ENCODE measurements at places on chromosomes 5 and 9.

DNA sequence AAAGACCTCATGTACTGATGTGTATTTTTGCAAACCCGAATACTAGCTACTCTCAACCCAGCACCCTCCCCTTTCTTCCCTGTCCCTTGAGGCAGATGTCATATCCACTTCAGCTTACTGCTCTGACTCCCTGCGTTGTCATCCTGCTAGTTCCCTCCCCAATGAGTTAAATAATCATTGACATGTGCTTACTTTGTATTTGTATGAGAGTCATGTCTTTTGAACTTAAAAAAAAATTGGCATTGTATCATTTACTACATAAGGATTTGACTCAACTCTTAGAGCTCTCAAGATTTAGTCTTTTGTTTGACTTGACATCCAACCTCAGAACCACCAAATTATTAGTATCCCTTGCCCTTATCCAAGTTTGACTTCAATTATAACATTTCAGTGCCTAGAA lies 219.7 kb upstream of the TUT7 start:
- peak; percentile 14 for DNase-seq

GRCh38 chr9:131722255-131722654 lies 17.6 kb downstream of the RAPGEF1 start:
- no peak for DNase-seq

- no peak for DNase-seq
Observed at GRCh38 chr5:1908931-1909330, 26.2 kb upstream of the IRX4 start.

- peak; percentile 81 for DNase-seq
Observed at GRCh38 chr5:139752506-139753473, 42.8 kb upstream of the PSD2 start.

- DNase-seq: no peak
Observed at GRCh38 chr5:147752033-147752432, 30.5 kb downstream of the JAKMIP2 start.

DNA sequence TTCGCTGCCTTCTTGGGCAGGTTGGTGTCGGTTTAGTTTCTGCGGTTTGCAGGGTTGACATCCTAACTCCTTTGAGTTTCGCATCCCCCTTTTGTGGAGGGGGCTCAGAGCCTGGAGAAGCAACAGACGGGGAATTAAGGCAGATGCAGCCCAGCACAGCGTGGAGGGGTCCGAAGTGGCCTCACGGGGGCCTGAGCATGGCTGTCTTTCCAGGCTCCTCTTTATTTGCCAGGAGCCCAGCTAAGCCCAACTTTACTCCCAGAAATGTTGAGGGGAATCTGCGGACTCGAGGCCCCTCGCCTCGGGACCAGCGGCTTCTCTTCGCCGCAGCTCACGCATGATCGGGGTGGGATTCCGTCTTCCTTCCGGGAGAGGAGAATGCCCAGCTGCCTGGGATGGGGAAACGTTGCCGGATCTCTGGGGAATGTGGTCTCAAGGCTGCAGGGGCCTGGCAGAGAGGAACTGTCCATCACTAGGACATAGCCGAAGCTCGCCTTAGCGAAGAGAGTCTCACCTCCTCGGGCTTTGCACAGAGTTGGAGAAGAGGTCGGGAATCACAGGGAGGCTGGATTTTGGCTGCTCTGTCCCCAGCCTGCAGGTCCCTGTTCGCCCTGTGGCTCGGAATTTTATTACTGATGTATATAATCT lies 1.3 kb downstream of the RAI14 start:
- peak; percentile 26 for DNase-seq

DNA sequence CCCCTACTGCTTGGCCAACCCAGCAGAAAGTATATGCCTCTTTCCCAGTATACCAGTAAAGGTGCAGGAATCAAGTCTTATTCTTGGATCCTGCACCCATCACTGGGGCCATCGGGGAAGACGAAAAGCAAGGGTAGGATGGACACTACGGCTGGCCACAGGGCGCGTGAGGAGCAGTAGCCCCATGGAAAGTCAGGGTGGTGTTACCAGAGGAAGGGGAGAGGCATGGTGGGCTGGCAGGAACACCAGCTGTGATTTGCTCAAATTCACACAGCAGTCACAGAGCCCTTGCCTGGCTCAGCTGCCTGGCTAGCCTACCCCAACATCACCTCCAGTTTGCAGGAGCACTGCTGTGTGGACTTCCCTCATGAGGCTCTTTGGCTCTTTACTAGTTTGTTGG lies 34.5 kb upstream of the SAP30L start:
- DNase-seq: no peak

- peak; percentile 5 for DNase-seq
Observed at GRCh38 chr9:77575785-77576184, 72.3 kb downstream of the GNA14 start.

GRCh38 chr9:129881547-129882324 lies 46.5 kb downstream of the USP20 start:
- DNase-seq: no peak

GRCh38 chr9:134319306-134320125 lies 6.7 kb upstream of the RXRA start:
- no peak for DNase-seq

GRCh38 chr9:113584428-113585084 lies 121.0 kb downstream of the RGS3 start:
- DNase-seq: no peak

GRCh38 chr5:145925803-145926202 lies 10.6 kb upstream of the SH3RF2 start:
- peak; percentile 98 for DNase-seq

DNA sequence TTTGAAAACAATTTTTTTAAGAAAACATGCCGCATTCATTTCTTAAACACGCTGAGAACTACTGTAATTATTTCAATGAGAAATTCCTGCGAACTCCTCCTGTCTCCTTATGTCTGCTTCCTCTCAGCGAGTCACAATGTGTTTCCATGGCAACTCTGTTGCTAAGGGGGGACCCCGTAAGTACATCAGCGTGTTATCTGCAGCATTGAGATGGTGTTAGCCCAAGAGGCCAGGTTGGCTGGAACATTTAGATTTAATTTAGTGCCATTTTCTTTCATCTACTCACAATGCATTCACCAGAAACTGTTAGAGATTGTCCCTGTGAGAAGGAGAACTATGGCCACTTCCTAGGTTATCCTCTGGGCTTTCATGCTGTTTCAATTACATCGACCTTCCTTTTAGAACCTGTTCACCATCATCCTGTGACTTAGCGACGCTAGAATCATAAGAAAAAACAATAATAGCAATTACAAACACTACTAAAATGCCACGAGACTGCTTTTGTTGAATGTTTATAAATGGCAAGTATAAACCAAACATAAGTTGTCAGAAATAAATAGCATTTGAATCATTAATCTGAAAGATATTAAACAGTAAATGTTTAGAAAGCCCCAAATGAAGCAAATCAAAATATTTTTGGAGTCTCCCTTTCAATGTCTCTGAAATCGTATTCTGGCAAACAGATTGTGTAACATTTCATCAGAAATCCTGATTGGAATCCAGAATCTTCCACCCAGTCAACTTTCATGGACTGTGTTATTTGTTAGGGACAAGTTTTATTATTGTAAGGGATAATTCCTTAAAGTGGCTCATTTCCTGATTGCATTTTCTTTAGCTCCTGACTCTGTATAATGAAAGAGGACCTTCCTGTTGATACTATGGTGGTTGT lies 39.7 kb upstream of the SHC3 start:
- DNase-seq: no peak

DNA sequence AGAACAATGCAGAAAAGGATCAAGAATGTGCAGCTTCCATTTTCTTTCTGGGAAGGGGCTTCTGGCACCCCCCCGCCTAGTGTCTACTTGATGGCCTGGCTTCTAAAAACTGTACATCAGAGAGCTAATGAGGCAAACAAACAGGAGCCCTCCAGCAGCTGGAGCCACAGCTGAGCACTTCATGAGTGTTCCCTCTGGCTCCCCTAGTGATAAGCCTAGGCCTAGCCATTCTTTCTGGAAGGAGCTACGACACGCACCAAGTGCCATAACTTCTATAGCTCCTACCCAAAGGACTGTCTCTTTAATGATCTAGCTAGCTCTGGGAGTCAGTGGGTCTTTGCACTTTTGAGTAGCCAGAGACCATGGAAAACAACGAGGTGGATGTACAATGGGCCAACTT lies 66.1 kb downstream of the DNAH5 start:
- no peak for DNase-seq

GRCh38 chr5:36242534-36243485 lies 1.1 kb upstream of the NADK2 start:
- no peak for DNase-seq

GRCh38 chr9:4180907-4181605 lies 118.8 kb downstream of the GLIS3 start:
- peak; percentile 24 for DNase-seq

- no peak for DNase-seq
Observed at GRCh38 chr9:12916042-12916441, 141.2 kb downstream of the LURAP1L start.

- no peak for DNase-seq
Observed at GRCh38 chr9:7137040-7137439, 379.3 kb downstream of the KDM4C start.

DNA sequence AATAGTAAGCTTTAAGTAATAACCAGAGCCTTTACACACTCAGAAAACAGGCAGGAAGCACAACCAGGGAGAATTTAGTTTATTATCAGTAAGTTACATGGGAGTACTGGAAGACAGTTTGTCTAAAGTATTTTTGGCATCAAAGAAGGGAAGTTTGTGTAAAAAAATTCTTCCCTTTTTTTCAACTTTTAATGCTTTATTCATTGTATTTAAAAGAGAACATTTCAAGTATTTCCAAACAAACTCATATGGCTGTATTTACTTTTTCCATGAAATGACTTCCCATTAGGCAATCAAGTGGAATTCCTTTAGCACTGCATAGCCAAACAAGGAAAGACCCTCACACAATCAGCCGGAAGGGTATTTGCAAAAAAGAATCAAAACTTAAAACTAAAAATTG lies 26.7 kb downstream of the RNF145 start:
- peak; percentile 36 for DNase-seq

- no peak for DNase-seq
Observed at GRCh38 chr9:101629636-101630035, 34.9 kb upstream of the PPP3R2 start.

- no peak for DNase-seq
Observed at GRCh38 chr5:140840978-140841962, at the start of gene PCDHA8. Gene PCDHA8 (plus strand): TSS chr5:140841187. CDS start chr5:140841322, 135 bp downstream.

DNA sequence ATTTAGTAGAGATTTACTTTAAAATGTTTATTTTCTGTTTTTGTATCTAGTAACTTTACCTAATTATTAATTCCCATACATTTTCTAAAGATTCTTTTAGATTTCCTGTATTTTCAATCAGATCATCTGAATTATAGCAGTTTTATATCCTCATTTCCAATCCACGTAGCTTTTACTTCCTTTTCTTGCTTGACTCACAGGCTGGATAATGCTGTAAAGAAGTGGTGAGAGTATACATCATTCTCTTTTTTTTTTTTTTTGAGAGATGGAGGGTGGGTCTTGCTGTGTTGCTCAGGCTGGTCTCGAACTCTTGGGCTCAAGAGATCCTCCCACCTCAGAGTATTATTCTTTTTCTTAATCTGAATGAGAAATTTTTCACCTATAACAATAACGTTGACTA lies 11.2 kb upstream of the SETX start:
- DNase-seq: no peak

GRCh38 chr5:134547579-134547978 lies 22.1 kb downstream of the JADE2 start:
- DNase-seq: peak; percentile 59

DNA sequence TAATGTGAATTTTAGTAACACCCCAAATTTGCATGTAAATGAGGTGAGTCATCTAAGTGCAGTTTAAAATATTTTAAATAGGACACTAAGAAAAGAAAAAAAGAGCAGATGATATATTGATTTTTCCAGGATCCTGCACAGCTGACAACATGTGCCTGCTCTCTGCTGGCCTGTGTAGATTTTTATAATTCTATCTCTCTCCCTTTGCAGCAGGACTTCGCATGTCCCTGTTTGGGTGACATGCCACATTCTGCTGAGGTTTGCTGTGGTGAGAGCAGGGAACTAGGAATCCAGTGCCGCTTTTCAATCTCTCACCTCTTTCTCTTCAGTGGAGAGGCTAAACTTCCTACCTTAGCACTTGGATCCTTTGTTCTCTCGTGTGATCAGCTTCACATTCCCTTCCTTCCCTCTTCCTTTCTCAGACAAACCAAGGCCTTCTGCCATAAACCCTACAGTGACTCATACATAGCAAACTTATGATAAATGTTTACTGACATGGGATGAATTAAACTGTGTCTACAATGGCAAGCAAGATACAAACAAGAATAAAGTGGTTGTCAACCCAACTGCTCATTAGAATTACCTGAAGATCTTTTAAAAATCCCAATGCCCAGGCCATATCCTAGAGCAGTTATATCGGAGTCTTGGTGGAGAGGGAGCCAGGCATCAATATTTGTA lies 198.8 kb upstream of the EFNA5 start:
- DNase-seq: peak; percentile 93

GRCh38 chr5:134975843-134976242 lies 8.1 kb downstream of the CATSPER3 start:
- DNase-seq: peak; percentile 66

GRCh38 chr5:151770383-151771258 lies 1.1 kb upstream of the G3BP1 start:
- DNase-seq: peak; percentile 21

DNA sequence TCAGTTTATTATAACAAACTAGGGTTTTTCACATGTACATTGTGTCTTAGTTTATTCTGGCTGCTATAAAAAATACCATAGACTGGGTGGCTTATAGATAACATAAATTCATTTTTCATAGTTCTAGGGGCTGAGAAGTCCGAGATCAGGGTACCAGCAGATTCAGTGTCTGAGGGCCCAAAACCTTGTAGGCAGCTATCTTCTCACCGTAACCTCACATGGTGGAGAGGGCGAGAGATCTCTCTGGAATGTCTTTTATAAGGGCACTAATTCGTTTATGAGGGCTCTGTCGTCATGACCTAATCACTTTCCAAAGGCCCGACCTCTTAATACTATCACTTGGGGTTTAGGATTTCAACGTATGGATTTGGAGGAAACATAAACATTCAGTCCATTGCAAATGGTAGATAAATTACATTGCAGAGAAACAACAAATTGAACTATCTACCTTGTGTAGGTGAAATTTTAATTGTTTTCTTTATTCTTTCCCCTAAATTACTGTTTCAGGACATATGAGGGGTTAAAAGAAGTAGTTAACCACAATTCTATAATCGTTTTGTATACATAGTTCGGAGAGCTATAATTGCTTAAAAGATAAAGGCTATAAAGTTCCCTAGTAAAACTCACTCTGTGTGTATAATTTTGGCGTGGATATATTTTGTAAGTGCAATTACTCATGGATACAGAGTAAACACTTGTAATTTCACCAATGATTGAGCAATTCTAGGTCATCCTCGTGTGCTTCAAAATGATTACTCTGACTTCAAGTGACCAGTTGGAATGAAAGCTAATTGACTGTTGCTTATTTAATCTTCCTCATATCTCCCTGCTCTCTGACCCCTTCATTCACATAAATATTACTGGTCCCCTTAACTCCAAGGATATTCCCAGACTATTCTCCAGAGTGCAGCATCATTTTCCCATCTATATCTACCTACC lies 247.5 kb upstream of the TMEM161B start:
- DNase-seq: peak; percentile 57
